ENCODE measurements at places on chromosomes 6 and 20.

DNA sequence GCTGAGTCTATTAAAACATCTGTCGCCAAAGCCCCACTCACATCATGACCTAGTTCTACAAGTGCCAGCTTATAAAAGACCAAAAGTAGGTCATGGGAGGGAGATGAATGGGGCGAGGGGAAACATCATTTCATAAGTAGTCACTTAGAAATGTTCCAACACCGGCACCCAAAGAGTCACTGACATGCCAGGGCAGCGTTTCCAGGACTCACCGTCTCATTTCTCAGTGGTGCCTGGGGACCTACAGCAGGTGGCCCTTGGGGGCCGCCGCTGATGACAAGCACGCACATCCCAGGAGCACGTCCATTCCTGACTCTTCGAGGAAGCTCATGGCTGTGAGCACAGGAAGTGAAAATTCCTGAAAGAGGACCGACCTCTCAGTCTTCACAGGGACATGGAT lies 260.4 kb downstream of the CDH4 start:
- DNase-seq = no peak

DNA sequence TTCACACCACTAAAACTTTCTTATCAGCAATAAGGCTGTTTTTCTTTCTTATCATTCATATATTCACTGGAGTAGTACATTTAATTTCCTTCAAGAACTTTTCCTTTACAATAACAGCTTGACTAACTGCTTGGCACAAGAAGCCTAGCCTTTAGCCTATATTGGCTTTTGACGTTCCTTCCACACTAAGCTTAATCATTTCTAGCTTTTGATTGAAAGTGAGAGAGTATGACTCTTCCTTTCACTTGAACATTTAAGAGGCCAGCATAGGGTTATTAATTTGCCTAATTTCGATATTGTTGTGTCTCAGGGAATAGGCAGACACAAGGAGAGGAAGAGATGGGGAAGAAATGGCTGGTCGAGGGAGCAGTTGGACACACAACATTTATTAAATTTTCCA lies 23.6 kb downstream of the THEMIS start:
- DNase-seq = no peak

- no peak for DNase-seq
These were observed 2.2 kb downstream of the SNX21 start for GRCh38 chr20:45835825-45836224.

DNA sequence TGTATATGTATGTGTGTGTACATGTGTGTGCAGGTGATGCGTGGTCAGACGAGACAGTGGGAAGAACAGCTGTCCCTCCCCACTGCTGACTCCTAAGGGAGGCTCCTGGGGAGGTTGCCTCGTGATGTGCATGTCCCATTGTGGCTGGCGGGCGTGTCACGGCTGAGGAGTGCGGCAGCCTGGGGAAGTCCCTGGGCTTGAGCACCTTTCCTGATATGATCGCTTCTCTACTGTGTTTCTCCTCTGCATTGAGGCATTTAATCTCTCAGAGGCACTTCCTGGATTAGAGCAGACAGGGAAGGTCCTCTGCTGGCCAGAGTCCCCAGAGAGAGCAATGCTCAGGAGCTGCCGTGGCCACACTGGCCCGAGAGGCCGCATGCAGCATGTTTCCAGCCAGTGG lies 11.4 kb downstream of the NPBWR2 start:
- DNase-seq = no peak

DNA sequence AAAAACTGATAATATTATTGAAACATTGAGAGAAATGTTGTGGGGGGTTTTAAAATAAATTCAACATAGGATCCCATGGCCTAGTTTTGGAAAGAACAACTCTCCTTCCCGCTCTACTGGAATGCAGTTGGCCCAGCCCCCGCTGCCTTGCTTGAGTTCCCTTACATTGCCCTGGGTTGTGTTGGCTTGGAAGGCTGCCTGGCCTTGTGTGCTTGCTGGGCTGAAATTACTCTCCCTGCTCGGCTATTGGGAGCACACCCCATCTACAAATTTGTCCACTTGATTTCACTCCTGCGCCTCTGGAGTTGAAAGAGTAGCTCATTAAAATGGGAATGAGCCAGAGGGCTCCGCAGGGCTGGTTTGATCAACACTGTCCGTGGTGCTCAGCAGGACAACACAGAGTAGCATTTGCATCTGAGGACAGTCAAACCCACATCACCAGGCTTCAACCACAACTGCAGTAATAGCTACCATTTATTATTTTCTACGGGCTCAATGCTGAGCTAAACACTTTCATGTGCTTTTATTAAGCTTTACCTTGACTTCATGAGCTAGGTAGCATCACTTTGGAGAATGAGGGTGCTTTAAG lies 35.2 kb downstream of the DOK5 start:
- DNase-seq = no peak

DNA sequence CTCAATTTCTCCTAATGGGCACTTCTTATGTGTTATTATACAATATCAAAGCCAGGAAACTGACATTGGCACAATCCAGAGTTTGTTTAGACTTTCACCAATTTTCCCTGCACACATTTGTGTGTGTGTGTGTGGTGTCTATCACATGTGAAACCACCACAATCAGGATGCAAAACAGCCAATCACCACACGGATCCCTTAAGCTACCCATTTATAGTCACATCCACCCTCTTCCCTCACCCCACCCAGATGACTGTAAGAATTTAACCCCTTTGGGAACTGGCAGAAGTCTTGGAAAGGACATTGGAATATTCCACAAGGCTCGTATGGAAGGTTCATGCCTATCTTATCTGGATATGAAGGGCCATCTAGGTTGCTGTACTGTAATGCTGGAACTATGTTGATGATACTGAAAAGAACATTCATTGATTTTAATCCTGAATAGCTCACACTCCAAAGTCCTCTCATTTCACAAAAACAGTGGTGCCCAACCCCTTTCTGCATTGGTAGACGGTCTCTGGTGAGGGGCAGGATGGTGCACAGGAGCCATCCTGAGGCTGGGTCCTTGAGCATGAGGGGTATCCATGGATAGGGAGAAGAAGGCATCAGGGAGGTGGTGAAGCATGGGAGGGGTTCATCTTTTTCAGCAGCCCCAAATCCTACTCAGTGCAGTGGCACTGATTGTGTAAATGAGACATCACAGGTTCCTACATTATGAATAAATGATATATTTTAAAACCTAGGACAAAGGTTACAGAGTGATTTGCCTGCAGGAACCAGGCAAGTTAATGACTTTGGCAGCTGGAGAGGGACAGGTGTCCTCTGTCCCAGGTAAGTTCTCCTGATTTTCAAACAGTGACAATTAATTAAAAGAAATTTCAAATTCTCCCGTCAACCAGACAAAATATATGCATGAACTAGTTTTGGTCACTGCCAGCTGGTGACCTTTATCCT lies 12.1 kb upstream of the CTCFL start:
- no peak for DNase-seq

DNA sequence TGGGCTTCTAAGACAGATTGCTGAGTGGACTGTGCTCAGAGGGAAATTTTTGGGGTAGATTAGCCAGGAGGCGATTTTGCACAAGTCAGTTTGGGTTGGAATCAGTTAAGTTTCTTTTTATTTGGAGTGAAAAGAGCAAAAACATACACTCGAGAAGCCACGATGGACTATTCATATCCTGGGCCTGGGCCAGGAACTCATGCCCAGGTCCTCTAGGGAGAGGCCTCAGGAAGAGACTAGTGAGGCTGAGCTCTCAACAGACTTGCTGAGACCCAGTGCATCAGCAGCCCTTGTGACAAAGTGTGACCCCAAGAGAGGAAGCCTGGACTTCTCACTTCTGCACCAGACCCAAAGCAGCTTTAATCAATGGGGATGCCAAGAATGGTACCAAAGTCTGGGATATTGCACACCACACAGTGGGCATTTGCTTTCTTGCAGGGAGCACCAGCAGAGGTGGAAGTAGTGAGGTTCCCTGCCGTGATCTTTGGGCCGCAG lies 61.6 kb upstream of the MAFB start:
- DNase-seq = no peak

- no peak for DNase-seq
These were observed 2.3 kb downstream of the E2F3 start for GRCh38 chr6:20403766-20404640.

GRCh38 chr6:150345781-150346180 lies 23.0 kb upstream of the IYD start:
- DNase-seq = no peak

DNA sequence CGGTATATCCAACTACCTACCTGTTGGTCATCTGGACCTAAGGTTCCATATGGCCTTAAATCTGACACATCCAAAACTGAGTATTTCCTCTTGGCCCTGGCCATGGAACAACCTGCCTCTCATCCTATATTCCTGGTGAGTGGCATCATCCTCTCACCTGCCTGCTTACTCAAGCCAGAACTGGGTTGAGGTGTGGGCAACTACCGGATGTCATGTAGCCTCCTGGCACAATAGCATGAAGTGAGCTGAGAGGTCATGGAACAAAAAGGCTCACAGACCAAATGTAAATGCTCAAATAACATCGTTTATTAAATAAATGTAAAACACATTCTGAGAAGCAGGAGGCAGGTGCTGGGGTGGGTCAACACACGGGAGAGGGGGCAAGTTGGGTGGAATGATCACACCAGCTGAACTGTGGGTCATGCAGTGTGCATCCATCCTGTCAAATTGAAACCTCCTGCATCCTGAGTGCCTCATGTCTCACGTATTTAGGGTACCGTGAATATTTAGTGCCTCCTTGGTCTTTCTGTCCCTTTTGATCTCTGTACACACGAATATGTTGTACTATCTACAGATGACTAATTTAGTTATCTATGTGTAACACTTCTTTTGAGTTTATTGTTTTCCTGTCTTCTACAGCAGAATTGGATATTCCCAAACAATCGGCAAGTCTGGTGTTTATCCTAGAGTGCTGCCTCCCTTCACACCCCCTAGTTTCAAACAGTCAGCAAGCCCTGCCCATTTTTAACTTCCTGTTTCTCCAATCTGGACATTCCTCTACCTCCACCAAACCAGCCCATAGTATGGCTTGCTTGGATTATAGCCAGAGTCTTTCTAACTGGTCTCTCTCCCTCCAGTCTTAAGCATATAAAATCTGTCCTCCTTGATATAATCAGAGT lies 7.9 kb upstream of the POU5F1 start:
- DNase-seq = no peak

DNA sequence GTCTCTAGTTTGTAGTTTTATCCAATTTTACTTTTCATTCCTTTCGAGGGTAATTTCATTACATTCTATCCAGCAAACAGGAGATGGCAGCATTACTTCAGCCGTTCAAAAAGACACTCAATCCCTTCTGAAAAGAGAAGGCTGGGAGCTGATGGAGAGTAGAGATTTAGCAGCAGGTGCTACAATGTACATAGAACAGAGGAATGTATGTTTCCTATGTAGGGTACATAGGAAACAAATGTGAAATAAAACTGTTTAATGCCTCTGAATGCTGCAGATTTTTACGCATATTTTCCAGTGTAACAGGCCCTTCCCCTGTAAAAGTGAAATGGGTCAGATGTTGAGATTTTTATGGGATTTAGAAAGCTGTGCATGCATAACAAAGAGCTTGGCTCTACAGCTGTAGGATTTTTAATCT lies 16.0 kb downstream of the RPS12 start:
- peak; percentile 68 for DNase-seq

DNA sequence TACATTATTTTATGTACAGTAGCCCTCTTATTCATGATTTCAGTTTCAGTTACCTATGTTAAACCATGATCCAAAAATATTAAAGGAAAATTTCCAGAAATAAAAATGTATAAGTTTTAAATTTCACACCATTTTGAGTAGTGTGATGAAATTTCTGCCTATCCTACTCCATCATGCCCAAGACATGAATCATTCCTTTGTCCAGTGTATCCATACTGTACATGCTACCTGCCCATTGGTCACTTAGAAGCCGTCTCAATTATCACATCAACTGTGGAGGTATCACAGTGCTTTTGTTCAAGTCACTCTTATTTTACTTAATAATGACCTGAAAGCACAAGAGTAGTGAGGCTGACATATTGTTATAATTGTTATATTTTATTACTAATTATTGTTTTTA lies 32.3 kb upstream of the PLCB4 start:
- no peak for DNase-seq

DNA sequence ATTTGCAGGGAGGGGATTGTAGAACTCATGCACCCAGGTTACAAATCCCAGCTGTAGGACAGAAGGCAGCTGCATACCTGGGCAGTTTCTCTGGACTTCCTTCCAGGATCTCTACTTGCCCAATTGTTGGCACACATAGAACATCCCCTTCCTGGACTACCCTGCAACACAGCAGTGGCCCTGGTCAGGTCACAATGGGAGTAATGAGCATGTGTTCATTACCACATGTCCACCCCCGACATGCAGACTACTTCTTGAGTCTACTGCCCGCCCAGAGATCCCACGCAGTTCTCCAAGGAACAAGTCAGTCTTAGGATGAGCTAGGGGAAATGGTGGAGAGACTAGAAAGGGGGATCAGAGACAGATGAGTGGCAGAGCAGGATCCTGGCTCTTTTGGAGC lies 5.1 kb downstream of the PEX6 start:
- no peak for DNase-seq

Measured in NCI-H524 treated with DMSO at 0.1 percent for 48 hours (cell line).